ENCODE measurements at places on chromosomes 4 and X. TPM values are rescaled to one million over a fixed set of nuclear protein-coding genes. Genes with fewer than 3 reads are reported as not detected.

DNA sequence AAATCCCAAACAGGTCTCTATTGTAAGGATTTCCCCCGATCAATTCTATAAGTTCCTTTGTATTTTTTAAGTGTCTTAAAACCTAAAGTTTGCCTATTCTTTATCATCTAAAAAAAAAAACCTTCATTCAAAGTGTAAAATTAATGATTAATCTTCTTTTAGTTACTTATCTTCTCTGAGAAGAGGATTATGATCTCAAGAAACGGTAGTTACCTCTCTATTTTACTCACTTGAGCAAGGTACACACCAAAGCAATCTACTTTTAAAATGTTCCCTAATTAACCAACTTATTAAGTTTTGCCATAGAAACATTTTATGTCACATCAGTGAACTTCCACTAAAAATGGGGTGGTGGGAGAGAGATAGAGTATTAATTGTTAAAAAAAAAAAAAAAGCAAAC is 15.2 kb upstream of the GALNT7 start:
- DNase-seq = no peak

DNA sequence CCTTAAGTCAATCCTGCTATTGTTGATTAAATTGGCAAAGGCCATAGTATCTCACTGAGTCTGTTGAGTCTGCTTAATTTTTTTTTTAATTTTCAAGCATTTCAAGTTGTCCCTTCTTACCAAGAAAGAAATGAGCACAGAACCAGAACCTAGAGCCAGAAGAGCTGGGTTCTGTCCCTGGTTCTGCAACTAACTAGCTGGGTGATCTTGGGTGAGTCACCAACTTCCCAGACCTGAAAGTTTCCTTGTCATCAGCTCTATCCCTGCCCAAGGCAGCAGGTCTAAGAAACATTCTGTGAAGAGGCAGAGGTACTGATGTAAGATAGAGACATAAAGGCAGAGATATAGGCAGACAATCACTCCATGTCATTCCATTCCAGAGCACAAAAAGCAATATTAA is 17.3 kb downstream of the TEC start:
- DNase-seq = no peak

DNA sequence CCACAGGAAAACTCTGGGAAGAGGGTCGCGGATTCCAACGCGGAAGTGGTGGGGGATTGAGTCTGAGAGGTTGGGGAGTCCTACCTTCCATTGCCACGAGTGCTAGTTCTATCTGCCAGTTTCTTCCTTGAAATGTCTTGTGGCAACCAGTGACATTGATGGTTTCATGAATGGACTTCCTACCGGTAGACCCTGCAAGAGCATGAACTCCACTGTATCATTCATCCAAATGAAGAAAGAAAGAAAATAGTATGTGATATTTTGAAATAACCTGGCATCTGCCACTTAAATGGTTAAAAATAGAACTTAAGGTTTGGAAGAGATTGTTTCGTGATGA is 1.1 kb upstream of the SLC10A7 start:
- DNase-seq = no peak

The ZNF157 gene
- 2.2 TPM for total RNA-seq

The ARR3 gene
- total RNA-seq = not detected

The SSX4B gene
- not detected for total RNA-seq

DNA sequence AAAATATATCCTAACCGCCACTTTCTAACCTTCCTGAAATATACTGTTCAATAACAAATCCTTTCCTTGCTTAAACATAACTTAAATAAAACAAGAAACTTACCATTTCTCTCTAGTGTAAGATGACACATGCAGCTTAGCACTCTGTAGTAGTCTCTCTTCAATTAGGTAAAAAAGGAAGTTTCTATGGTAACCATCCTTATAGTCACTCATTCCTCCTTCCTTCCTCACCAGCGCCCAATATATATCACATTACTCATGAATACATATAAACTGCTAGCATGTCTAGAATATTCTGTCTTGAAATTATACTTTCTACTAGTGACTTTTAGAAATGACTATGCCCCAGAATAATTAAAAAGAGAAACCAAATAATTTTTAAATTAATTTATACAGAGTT is 112.2 kb downstream of the SNCA start:
- DNase-seq = no peak

DNA sequence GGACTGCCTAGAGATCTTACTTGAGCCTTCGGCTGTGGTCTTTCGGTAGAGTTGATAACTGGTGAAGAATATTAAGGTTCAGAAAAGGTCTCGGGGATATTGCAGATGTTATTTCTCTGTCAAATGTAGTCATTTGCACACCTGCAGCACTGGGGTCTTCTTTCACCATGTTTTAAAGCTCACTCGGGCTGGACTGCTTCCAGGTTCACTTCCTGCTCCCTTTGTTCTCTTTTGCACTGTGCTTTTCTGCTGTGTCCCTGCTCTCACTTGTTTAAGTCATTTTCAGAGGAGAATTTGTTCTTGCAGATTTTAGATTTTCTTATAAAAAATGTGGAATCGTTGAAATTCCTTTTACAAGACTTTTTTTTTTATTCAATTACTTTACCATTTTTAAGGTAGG is 68.5 kb downstream of the BMPR1B start:
- no peak for DNase-seq

The VBP1 gene
- total RNA-seq = 172 TPM

- no peak for DNase-seq
These were observed 228.4 kb downstream of the DTHD1 start for GRCh38 chr4:36509845-36510244.

GRCh38 chr4:89788206-89789072 is 48.5 kb downstream of the SNCA start:
- DNase-seq = peak; percentile 4

DNA sequence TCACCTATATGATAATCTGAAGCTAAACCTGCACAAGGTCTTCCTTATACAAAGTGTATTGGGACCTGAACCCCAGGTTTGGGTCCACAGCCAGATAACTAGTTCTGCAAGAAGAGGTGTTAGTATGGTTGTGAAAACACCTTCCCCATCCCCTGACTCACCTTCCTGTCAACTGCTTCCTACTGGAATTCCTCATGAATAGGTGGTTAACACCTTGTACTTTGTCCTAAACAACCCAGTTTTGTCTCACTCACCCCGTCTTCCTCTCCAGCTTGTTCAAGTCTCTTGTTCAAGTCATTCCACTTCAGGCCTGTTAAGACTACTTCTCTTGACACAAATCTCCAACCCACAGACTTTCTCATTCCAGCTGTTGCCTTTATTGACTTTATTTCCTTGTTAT is 45.5 kb downstream of the CCNG2 start:
- DNase-seq = no peak

The DCHS2 gene
- 0.07 TPM for total RNA-seq
